Activated CD4-positive, alpha-beta T cell treated with anti-CD3 and anti-CD28 coated beads, Interleukin-2, Interleukin-4, amounts not matched to agents 100 ng/mL and 50 ng/mL, durations not matched to agents 16 hours and 8 hours (primary cell): ENCODE measurements at places on chromosomes 1 and 21.
A peak's percentile ranks its signal among the peaks of the same experiment; 100 is the strongest.

DNA sequence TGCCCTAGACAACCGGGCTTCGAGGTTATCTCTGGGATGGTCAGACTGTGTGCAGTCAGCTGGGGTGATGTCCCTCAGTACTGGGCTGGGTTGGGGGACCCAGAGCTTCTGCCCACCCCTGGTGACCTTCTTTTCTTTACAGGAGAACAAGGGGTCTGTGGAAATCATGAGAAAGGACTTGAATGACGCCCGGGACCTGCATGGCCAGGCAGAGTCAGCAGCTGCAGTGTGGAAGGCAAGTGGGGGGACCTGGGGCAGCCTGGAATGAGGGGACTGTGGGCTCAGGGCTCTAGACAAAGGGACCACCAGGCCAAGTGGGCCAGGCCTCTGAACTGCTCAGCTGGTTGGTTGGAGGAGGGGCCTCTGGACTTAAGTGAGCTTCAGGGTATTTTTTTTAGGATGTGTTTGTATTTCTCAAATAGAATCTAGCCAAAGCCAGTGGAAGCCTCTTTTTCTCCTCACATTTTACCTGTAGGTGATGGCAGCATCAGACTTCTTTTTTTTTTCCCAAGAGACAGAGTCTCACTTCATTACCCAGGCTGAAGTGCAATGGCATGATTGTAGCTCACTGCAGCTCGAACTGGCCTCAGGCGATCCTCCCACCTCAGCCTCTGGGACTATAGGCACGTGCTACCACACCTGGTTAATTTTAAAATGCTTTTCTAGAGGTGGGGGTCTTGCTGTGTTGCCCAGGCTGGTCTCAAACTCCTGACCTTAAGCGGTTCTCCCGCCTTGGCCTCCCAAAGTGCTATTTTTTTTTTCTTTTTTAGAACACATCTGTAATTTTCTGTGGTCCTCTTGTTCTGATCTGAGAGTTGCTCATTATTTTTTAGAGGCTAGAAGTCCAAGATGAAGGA, 1.9 kb downstream of the RNF187 start:
- no peak for DNase-seq

DNA sequence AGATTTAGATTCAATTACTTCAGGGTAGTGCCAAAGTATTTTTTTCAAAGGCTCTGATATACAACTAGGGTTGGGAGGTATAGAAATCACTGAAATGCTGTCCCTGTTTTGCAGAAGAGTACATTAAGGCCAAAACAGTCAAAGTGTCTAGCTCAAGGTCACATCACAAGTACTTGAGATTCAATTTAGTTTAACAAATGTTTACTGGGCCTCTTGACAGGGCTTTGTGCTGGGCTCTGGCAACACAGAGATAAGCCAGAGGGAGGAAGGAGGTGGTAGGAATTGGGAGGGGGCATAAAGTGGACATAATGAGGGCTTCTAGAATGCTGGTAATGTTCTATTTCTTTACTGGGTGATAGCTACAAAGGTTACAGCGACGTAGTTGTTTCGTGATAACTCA, 2.3 kb upstream of the SLC9A1 start:
- DNase-seq = no peak

- no peak for DNase-seq
Observed at GRCh38 chr1:242454262-242455051, 70.0 kb downstream of the PLD5 start.

GRCh38 chr21:15651172-15651571, 78.6 kb upstream of the USP25 start:
- no peak for DNase-seq

DNA sequence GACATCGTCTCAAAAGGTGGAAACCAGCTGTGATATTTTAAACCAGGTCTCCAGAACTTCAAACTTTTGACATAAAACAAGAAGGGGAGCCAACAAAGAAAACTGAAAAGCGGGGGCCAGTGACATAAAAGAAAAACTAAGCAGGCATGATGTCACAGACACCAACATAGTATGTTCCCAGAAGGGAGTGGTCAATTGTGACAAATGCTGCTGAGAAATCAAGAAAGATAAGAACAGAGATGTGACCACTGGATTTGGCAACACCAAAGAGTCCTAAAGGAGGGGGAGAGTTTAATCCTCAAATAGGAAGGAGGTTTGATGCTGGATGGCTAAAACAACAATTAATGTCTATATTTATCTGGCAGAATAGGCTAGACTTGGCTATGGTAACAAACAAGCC, 2.3 kb upstream of the RNF19B start:
- DNase-seq = no peak

DNA sequence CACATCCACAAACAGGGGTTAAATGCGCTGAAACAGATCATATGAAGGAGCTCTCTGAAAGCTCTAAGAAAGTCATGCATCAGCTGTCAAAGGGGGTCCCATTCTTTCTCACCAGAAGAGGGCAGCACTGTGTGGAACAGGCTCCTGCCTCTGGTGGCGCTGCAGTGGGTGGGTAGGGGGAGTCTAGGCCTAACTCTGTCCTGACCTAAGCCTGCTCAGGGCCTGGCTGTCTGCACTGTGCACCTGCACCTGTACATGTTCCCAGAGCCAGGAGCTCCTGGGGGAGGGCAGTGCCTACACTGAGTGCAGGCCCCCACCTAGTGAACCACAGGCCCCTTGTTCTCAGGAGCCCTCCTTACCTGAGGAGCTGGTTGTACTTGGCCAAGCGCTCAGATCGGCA, 16.0 kb downstream of the ENO1 start:
- DNase-seq = no peak

DNA sequence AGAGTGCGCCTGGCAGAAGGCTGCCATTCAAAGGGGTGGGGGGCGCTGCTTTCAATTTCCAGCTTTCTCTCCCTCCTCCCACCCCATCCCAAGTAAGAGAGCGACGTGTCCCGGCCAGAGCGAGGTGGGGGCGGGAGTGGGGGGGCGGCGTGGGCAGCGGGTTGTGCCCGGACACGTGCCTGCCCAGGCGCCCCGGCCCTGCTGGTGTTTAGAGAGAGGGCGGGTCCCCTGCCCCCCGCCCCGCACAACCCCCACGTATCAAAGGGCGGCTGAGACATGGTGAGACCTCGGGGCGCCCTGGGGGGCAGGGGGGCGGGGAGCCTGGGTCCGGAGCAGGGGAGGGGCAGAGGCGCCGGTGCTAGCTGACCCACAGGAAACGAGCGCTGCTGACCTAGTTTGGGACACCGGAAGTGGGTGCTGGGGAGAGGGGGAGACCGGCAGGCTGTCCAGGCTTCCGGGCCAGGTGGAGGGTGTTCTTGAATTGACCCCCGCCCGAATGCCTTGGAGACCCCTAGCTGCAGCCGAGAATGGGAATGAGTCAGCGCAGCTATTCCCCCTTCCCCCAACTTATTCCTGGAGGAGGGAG, 1.3 kb downstream of the ZBTB7B start:
- DNase-seq = no peak

DNA sequence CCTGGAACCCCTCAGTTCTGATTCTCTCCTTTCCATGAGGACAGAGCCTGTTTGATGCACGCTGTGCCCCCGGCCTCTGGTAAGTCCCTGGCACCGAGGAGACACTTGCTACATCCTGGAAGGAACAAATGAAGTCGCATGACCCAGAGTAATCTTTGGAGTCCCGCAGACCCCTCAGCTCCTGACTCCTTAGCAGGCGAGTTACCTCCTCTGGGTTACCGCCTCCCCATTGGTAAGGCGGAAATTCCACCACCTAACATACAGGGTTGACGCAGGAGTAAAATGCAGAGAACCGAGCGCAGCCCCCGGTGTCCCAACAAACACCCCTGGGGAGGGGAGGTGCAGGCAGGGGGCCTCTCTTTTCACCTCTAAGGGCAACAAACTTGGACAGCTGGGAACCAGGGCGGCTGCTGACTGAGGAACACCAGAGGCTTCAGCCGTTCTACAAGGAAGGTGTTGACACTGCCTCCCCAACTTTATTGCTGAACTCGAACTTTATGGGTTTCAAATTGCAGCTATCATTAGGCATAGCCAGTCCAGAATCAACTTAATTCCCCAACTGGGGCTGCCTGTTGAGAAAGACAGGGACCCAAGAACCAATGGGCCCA, 115.3 kb upstream of the IFFO2 start:
- no peak for DNase-seq

GRCh38 chr1:14500041-14500440, 98.4 kb upstream of the KAZN start:
- no peak for DNase-seq

DNA sequence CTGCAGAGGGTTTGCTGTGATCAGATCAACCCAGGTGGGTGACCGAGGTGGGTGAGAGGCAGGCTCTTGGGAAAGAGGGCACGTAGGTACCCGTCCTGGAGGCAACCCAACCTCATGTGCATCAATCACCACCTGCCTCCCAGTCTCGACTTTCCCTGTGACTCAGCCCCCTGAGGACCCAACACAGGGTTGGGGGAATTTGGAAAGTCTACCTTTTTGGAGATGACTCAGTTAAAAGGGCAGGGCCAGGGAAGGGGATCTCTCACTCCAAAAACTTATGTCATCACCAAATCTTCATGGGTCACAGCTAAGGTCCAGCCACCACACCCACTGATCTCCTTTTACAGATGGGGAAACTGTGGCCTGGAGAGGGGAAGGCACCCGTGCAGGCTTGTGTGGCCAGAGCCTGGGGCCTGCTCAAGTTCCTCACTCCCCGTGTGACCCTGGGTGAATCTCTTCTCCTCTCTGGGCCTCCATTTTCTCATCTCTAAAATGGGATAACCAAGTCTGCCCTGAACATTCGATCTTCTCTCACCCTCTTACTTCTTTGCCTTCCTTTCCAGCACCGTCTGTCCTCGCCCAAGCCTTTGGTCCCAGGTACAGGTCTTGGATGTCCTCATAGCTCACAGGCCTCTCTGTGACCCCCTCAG, 34.6 kb upstream of the WNT4 start:
- DNase-seq = peak; percentile 8

DNA sequence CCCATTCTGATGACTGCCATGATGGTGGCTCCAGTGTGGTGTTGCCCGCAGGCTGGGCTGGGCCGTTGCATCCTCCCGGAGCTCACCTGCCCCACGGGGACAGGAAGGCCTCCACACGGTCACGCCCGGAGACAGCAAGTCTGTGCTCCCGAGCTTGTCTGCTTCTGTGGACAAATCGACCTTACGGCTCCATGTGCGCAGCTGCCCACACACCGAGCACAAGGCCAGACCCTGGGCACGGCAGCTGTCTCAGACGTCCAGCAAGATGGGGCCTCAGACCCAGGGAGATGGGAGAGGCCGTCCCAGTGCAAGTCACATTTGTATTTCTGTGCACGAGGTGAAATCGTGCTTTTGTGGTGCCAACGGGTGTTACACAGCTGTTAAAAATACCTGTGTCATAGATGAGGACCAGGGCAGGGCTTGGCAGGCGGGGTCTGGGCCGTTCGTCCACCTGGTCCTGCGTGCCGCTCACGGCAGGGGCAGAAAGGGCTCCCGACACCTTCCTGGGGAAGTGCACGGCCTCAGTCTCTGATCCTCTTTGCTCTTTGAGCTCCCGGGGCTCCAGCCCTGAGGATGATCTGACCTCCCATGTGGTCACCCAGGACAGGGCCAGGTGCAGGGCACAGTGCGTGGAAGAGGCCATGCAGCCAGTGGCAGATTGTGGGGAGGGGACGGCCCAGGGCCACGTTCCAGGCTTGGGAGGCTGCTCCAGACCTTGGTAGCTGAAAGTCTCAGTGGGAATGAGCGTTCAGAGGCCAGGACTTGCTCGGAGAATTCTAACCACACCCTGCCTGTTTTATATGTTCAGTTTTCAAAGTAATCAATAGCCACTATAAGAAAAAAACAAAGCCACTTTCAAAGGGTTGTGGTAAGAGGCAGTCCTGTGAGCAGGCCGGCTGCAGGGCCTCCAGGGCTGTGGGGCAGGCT, 13.5 kb downstream of the COL6A1 start:
- no peak for DNase-seq

DNA sequence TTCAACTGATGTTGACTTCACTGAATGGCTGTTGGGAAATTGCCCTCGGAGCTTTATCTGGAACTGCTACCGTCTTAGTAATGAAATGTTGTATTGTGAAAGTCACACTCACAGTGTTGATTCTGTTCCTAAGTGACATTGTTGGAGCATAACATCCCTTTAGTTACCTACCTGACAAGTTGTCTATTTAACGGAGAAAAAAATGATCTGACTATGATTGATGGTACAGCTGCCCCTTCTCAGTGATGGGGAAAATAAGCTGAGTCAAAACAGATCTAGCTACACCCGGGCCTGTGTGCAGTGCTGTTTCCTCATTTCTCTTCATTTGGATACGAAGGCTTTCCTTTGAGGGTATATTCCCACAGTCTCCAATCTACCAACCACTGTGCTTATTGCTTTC, 472.3 kb upstream of the BRINP3 start:
- DNase-seq = no peak

GRCh38 chr1:206734499-206735142, 36.0 kb upstream of the IL19 start:
- DNase-seq = peak; percentile 64

DNA sequence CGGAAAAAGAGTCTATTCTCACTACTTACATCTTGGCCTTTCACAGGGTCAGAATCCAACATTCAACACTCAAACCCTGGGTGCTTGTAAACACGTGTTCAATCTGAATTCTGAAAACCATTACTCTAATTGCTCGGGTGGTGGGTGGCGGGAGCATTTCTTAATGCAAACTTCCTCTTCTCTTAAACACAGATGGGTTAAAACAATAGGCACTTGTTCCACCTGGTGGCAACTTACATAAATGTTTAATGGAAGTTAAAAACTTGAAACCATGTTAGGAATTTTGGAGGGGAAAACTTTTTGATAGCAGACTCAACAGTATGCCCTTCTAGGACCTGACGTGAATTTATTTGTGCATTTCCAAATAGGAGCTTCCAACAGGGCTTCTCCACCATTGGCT, 23.4 kb upstream of the TDRD10 start:
- no peak for DNase-seq

GRCh38 chr1:77056525-77056924, 162.7 kb downstream of the PIGK start:
- DNase-seq = no peak
